Calu3 (cell line): ENCODE measurements at places on chromosomes 16 and 17. TPM values are rescaled to one million over a fixed set of nuclear protein-coding genes. Genes with fewer than 3 reads are reported as not detected.

The SSTR5 gene
- total RNA-seq, result not detected in 2 replicates

DNA sequence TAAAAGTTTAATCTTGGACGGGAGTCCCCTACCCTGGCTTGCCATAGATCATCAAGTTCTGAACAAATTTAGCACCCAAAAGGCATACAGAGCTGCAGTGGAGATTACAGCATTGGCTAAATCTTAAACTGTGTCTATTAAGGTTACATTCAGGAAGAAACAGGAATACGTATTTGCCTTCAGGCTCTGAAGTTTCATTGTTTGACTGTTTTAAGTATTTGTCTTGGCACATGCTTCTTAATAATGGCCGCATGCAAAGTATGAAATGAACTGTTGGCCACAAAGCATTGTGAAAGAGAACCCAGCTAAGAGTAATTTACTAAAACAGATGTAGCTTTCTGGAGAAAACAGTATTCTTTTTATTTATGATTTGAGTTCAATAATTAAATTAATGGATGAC is 63.9 kb upstream of the CNEP1R1 start:
- no peaks in the 10 kb centered on the region for H3K36me3 ChIP-seq
- DNase-seq, result no peak
- H3K4me1 ChIP-seq, result no peaks in the 10 kb centered on the region
- H3K27me3 ChIP-seq, result peaks cover 81% of the 10 kb centered on the region
- H3K27ac ChIP-seq, result no peak overlapping the region
- H3K4me3 ChIP-seq, result no peak overlapping the region

DNA sequence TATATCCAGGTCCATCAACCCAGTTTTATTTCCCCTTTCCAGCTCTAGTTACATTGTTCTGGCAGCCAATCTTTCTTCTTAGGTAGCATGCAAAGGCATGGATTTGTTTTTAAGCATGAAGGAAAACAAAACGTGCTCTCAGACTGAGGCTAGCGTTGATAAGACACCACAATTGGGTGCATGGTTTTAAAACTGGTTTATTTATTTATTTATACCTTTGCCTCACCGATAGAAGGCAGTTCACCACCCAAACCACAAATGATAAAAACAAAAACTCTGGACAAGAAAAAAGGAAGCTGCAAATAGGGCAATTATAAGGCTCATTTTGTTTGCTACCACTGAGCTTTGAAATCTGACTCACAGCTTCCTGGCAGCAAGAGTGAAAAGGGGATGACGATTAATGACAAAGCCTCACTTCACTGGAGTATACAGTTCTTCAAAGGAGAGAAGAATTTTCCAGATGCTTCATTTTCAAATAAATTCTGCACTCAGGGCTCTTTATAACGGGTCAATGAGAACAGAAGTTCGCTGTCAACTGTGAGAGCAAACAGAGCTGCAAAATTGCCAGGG is 278.4 kb upstream of the IRX5 start:
- H3K4me1 ChIP-seq, result peaks cover 7% of the 10 kb centered on the region
- H3K4me3 ChIP-seq, result no peak overlapping the region
- H3K36me3 ChIP-seq, result no peaks in the 10 kb centered on the region
- H3K27ac ChIP-seq, result no peak overlapping the region
- H3K27me3 ChIP-seq, result no peaks in the 10 kb centered on the region

DNA sequence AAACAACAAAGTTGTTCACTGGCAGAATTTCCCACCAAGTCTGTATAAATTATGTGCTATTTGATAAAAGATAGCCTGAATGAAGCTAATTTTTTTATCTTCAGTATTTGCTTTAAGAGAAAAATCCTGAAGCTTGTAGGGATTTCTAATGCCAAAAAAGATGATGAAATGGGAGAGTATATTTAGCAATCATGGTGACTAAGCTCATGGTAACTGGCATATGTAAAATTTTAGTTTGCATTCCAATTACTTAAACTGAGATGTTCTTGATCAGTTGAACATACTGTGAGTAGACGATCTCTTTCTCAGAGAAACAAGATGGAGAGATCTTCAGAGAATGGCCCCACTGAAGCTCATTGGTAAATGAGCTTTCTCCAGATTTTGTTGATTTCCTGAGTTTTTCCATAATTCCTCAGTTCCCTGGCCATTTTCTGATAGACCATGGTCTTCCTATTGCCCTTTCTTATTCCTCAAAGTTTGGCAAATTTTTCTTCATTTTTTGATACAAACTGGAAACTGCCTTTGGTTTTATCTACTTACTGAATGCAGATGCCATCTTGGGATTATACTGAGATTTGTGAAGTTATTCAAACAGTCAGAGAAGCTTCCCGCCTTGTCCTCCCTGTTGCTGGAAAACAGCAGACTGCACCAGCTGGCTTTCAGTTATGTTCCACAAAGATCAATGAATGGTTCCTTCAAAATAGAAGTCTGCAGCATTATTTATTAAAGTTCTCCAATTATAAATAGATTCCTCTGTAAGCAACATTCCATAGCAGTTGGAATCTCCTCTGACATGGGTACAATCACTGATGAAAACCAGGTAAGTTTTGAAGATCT is 68.3 kb upstream of the ALOX12 start:
- H3K4me1 ChIP-seq, result no peaks in the 10 kb centered on the region
- no peak for DNase-seq
- no peaks in the 10 kb centered on the region for H3K36me3 ChIP-seq
- peak overlapping the region; percentile 12 for H3K27ac ChIP-seq
- peaks cover 14% of the 10 kb centered on the region for H3K27me3 ChIP-seq

The EMP2 gene
- 65.9 and 73.9 TPM in 2 replicates for total RNA-seq

GRCh38 chr17:74219576-74220133 is 6.3 kb downstream of the TTYH2 start:
- peaks cover 91% of the 10 kb centered on the region for H3K27me3 ChIP-seq
- H3K4me3 ChIP-seq, result no peak overlapping the region
- H3K4me1 ChIP-seq, result no peaks in the 10 kb centered on the region
- DNase-seq, result no peak
- no peak overlapping the region for H3K27ac ChIP-seq

DNA sequence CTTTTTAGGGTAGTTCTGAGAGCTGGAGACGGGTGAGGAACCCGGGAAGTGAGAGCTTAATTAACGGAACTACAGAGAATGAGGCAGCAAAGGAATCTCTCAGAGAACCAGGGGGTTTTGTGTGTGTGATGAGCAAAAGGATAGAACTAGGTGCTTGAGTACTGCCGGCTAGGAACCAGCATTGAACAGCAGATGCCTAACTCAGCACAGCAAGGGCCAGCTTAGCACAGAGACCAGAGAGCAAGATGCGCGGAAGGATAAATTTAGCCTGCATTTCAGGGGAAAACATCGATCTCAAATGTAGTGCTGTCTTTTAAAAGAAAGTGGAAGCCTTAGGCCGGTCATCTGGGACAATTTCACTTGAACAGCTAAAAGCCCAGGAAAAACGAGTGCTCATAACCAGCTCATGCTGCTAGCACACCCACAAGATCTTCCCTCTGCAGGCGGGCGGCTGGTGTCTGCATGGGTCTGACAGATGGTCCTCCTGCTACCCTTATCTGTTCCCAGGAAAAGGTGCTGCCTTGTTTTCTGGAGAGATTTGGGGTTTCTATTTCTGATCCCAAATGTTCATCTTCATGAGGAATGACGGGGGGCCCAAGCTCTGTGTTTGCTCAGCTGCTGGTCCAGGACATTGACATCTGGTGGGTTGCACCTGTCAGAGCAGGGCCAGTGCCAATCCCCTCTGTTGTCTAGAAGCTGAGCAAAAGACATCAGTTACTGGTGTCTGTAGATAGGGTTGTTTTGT is 103.9 kb downstream of the SOCS1 start:
- DNase-seq, result no peak
- H3K4me3 ChIP-seq, result no peak overlapping the region
- no peak overlapping the region for H3K27ac ChIP-seq
- no peaks in the 10 kb centered on the region for H3K4me1 ChIP-seq
- no peaks in the 10 kb centered on the region for H3K27me3 ChIP-seq
- no peaks in the 10 kb centered on the region for H3K36me3 ChIP-seq

GRCh38 chr16:54128629-54129234 is 157.9 kb downstream of the IRX3 start:
- H3K36me3 ChIP-seq, result no peaks in the 10 kb centered on the region
- H3K27me3 ChIP-seq, result peaks cover 56% of the 10 kb centered on the region
- H3K4me1 ChIP-seq, result no peaks in the 10 kb centered on the region
- H3K27ac ChIP-seq, result no peak overlapping the region

- H3K4me1 ChIP-seq, result no peaks in the 10 kb centered on the region
- no peak overlapping the region for H3K4me3 ChIP-seq
- no peak for DNase-seq
- no peaks in the 10 kb centered on the region for H3K36me3 ChIP-seq
- H3K27ac ChIP-seq, result no peak overlapping the region
These were observed 879.4 kb downstream of the CDH11 start for GRCh38 chr16:64242492-64242891.

The GGT6 gene
- 1.1 and 1.8 TPM in 2 replicates for total RNA-seq

- H3K36me3 ChIP-seq, result peaks cover 9% of the 10 kb centered on the region
- peak overlapping the region; percentile 10 for H3K4me3 ChIP-seq
- H3K27ac ChIP-seq, result peak overlapping the region; percentile 19
These were observed 3.6 kb upstream of the STAC2 start for GRCh38 chr17:39229274-39229913.

DNA sequence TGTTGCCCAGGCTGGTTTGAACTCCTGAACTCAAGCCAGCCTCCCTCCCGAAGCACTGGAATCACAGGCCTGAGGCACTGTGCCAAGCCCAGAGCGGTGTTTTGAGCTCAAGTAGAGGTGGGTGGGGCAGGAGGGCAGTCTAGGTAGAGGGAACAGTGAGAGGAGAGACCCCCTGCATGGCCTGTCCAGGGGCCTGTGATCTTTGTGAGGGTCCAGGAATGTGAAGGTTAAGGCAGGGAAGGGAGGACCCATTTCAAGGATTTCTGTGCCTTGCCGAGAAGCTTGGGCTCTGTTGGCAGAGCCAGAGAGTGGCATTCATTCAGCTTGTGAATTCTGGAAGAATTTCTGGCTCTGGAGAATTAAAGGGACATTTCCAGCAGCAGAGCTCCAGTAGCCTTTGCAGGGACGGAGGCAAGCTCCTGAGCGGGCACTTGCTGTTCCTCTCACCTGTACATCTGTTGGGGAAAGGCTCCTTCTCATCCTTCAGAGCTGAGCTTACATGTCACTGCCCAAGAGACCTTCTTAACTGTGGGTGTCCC is 2.7 kb downstream of the WWOX start:
- H3K4me1 ChIP-seq, result no peaks in the 10 kb centered on the region
- no peak overlapping the region for H3K4me3 ChIP-seq
- peaks cover 20% of the 10 kb centered on the region for H3K36me3 ChIP-seq
- DNase-seq, result no peak
- H3K27me3 ChIP-seq, result no peaks in the 10 kb centered on the region

DNA sequence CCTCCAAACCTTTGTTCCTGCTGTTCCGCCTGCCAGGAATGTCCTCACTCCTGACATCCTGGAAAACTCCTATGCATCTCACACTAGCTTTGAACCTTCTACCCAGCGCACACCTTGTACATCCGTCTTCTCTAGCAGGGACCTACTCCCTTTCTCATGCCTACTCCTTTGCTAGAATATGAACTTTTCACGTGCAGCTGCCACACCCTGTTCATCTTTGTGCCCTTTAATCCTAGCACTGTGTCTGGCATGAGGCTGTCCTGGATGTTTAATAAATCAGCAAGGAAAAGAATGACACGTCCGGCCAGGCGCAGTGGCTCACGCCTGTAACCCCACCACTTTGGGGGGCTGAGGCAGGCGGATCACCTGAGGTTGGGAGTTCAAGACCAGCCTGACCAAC is 111.0 kb downstream of the NTN1 start:
- no peak overlapping the region for H3K27ac ChIP-seq
- H3K36me3 ChIP-seq, result peaks cover 5% of the 10 kb centered on the region
- DNase-seq, result no peak

DNA sequence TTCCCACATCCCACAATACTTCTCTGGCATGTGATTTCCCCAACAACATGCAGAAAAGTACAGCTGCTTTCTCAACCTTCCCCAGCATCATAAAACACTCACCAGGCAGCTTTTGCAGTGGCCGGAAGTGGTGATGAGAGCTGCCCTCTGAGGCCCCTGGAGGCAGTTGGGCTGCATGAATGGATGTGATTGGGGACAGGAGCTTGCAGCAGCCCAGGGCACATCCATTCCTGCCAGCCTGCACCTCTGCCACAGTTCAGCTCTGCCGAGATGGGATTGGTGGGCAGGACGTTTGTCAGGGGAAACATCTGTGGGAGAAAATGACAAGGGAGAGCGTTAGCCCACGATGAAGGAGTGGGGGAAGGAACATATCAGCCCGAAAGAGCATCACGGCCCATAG is 19.8 kb downstream of the NUBP1 start:
- H3K27me3 ChIP-seq, result no peaks in the 10 kb centered on the region
- H3K36me3 ChIP-seq, result peaks cover 24% of the 10 kb centered on the region
- no peak overlapping the region for H3K27ac ChIP-seq
- DNase-seq, result no peak
- H3K4me3 ChIP-seq, result no peak overlapping the region
- H3K4me1 ChIP-seq, result no peaks in the 10 kb centered on the region

The HOXB9 gene
- total RNA-seq, result 26.0 and 27.8 TPM in 2 replicates
